Lung (tissue), 17 donors: ENCODE measurements at places on chromosomes 7 and 10. TPM values are rescaled to one million over a fixed set of nuclear protein-coding genes. Genes with fewer than 3 reads are reported as not detected.
A peak's percentile ranks its signal among the peaks of the same experiment; 100 is the strongest.

AKR1C8 gene
- not detected for total RNA-seq

CDNF gene
- 2.1 TPM for total RNA-seq

TACR2 gene
- 0.28 TPM for total RNA-seq

TWNK gene
- 6.8 TPM for total RNA-seq

ZNF727 gene
- 4.4 TPM for total RNA-seq

CFAP46 gene
- total RNA-seq, result 18.8 TPM

CPA4 gene
- 1.7 TPM for total RNA-seq

KLLN gene
- 1.5 TPM for total RNA-seq

PAPSS2 gene
- total RNA-seq, result 107 TPM

ZNF37A gene
- 12.5 TPM for total RNA-seq

AGMO gene
- total RNA-seq, result 0.17 TPM

OAT gene
- total RNA-seq, result 50.2 TPM

C7orf57 gene
- total RNA-seq, result 14.5 TPM

EMX2 gene
- total RNA-seq, result 0.37 TPM

HSPA12A gene
- total RNA-seq, result 7.4 TPM

PDE6C gene
- not detected for total RNA-seq

GRCh38 chr7:157041004-157041403, 30.5 kb upstream of the MNX1 start:
- DNase-seq, result peak; percentile 89

- no peak for DNase-seq
These were observed 44.8 kb upstream of the PHYHIPL start for GRCh38 chr10:59131666-59132065.

- DNase-seq, result no peak
These were observed 4.9 kb upstream of the DPYSL4 start for GRCh38 chr10:132181691-132182425.

GRCh38 chr10:15213461-15213861, 45.0 kb upstream of the NMT2 start:
- no peak for DNase-seq

DNA sequence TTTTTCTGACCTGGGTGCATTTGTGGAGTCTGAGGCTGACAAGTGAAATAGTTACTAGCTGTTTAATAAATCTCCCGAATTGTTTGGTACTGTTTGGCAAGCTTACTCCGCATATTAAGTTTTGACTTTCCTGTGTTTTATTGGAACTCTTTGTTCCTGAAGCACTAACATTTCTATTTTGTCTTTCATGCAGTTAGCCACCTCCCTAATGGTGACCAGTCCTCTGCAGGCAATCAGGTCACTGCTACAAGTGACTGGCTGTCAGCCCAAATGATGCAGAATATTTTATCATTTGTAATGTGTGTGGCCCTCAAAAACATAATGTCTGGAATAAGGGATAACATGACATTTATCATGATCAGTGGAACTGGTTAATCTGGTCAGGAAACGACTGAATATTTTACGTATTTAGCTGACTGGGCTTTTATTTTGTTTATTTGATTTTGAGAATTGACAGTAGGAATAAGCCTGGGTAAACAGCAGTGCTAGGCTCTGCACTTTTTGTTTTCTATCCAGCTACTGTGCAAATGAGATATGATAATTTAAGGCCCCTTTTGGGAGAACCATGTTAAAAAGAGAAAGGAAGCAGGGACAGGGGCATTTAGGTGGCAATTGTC, 82.9 kb downstream of the ST7 start:
- no peak for DNase-seq

- no peak for DNase-seq
These were observed 9.9 kb downstream of the DCLRE1A start for GRCh38 chr10:113843972-113844485.

GRCh38 chr7:105768898-105769507, 107.4 kb downstream of the ATXN7L1 start:
- DNase-seq, result no peak

DNA sequence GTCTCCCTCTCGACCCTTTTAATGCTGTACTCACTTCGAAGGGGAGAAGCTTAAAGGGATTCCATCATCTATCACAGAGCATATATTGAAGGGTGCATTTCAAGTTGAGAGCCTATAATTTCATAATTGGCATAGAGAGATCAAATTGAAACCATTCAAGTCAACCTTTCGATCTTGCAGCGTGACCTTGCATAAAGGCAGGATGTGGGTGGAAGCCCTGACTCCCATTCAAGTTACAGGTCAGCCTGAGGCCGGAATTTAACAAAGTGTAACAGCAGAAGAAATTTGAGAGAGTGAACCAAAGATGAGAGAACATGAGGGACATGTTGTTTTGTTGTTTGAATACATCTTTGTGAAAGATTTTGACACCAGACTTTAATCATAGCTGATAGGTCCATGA, 195.3 kb upstream of the TPK1 start:
- no peak for DNase-seq

DNA sequence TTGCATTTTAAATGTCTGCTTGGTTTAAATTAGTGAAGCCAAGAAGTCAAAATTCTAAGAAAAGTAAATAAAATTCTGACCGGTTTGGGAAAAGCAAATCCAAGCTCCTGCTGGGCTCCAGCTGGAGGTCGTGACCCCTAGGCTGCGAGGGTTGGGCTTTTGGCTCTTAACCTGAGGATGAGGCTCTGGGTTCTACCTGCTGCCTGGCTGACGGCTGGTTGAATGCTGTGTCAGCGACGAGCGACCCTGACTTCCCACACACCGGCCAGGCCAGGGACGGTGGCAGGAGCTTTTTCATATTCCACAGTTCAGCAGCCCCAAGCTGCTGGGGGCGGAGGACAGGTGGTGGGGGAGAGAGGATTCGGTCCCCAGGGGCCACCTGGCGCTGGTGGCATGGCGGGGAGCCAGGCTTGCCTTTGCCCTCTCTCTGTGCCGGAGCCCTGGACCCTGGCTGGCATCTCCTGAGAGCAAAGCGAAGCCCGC, 843 bp upstream of the PLPP4 start:
- DNase-seq, result no peak

GRCh38 chr7:149414745-149415390, 46.0 kb downstream of the ZNF777 start:
- DNase-seq, result peak; percentile 72

DNA sequence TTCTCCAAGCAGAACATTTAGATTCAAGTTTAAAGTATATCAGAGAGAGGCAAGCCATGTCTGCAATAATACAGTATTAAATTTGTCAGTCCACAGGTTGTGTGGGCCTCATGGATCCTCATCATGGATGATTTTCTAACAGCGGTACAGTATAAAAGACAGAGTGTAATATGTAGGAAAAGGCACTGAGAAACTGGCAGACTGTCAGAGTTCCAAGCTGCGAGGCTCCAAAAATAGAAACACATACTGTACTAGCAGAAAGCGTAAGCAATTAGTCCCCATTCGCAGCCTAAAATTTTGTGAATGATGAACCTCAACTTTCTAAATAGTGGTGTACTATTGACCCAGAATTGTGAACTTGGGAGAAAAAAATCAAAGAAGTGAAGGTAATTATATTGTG, 933.3 kb downstream of the XPNPEP1 start:
- DNase-seq, result peak; percentile 19

GRCh38 chr10:26334232-26334931, 103.8 kb upstream of the APBB1IP start:
- no peak for DNase-seq

- DNase-seq, result no peak
These were observed 122.3 kb downstream of the JMJD1C start for GRCh38 chr10:63343476-63343875.

DNA sequence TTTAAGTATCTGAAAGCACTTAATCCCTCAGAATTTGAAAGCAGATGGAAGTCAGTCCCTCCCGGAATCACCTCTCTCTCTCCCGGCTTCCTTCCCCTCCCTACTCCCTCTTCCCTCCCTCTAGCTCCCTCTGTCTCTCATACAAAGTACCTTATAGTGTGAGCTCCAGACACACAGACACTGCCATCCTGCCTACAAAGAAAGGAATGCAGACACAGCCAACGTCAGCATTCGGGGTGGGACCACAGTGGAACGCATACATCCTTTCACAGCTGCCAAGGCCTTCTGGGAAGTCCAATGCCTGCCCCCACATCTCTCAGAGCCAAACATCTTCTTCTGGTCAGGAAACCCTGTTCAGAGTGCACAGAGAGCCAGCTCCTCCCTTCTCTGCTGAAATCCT, 9.3 kb downstream of the NOD1 start:
- DNase-seq, result peak; percentile 78

- peak; percentile 61 for DNase-seq
These were observed 1.8 kb downstream of the RP9 start for GRCh38 chr7:33107136-33108066.

GRCh38 chr7:81213394-81213793, 294.5 kb upstream of the SEMA3C start:
- DNase-seq, result no peak

DNA sequence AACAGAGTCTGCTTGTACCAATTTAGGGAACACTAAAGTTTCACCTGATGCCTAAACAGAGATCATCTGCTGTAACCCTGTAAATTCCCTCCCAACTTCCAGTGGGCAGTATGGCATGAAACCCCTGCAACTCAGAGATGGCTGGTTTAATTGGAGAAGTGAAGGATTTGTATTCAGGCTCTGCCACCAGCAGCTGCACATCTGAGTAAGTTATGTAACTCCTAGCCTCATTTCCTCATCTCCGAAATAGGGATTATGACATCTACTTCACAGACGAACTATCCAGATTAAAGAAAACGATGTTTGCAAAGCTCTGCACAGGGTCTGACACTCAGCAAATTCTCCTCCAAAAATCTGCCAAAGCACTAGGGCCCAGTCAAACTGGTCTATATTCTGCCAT, 493.0 kb downstream of the KCNMA1 start:
- DNase-seq, result no peak

- no peak for DNase-seq
These were observed 106.2 kb upstream of the DLX6 start for GRCh38 chr7:96899108-96899507.

DNA sequence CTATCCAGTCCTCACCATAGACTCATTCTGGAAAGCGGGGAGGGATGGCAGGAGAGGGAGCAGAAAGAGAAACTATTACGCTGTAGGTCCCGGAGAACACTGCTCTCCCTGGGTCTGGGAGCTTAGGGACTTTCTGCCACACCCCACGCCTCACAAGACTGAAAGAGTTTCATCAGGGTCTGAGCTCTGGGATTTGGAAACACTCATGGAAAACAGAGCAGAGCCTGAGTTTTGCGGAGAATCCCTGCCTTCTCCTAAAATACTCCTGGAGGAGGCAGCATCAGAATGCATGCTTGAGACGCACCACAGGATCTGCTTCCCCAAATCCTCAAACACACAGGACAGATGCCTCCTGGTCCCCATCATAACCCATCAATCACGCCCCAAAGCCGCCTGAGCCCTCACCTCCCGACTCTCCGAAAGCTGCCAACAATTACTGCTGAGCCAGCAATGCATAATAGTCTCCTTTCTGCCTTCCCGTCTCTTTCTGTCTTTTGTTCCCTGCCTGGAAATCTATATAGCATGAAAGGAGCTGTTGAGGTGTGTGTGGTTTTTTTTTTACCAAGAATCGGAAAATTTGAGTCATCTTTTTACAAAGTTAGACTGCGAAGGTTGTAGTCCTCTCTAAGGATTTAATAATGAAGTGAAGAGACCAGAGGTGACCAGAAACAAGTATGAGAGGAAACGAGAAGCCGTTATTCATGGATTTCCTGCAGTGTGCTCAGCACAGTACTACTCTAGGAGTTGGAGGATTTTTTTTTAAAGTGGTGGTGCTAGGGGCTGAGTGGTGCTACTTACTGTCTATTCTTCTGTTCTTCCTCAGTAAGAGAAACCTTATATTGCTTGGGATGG, 37.7 kb downstream of the ASB13 start:
- no peak for DNase-seq

DNA sequence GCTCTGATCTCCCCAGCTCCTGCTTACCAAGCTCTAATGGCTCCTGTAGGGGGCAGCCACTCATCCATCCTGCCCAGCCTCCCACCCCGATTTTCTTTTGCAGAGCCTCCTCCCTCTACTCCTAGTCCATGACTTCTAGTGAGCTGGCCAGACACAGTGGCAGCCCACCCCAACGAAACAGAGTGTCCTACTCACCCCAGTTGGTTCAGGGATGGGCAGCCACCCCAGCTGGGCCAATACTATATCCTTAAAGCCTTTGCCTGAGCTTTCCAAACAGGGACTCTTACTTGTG, 77.1 kb downstream of the GRID1 start:
- DNase-seq, result no peak

- no peak for DNase-seq
These were observed 187.2 kb upstream of the CXCL12 start for GRCh38 chr10:44572146-44572545.

- DNase-seq, result peak; percentile 77
These were observed 15.4 kb downstream of the SEC24C start for GRCh38 chr10:73759512-73760115.

DNA sequence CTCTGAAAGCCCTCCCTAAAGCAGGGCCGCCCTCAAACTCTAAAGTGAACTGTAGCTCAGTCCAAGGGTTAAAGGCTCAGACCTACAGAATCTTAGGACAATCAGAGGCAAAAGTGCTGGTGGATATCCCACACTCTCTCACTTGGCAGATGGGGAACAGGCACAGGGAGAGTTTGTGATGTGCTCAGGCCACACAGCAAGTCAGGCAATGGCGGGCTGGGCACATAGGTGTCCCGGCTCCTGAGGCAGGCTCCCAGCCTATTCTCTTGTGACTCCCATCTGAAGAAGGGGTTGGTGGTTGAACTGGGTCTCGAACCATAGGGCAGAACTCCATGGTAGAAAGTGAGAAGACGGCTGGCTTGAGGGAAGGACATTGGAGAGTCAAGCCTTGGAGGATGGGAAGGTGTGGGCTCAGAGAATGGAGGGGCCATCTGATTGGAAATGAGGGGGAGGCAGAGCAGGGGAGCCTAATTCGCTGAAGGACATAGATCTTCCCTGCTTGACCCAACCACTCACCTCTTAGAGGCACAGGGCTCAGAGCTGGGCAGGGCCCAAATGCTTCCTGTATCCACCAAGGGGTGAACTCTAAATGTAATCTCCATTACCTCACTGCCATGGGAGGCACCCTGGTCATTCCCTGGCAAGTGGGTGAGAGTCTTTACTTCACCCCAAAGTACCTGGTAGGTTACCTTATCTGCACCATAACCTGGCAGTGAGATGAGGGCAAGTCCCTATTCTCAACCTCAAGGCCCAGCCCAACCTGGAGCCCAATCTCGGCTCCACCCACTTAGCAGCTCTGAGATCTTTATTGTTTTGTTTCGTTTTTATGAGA, 4.9 kb upstream of the ZMIZ1 start:
- no peak for DNase-seq

- DNase-seq, result peak; percentile 79
These were observed 409 bp downstream of the DNMBP start for GRCh38 chr10:100009283-100009792.

- no peak for DNase-seq
These were observed 49.3 kb downstream of the JAKMIP3 start for GRCh38 chr10:132114953-132115520.

DNA sequence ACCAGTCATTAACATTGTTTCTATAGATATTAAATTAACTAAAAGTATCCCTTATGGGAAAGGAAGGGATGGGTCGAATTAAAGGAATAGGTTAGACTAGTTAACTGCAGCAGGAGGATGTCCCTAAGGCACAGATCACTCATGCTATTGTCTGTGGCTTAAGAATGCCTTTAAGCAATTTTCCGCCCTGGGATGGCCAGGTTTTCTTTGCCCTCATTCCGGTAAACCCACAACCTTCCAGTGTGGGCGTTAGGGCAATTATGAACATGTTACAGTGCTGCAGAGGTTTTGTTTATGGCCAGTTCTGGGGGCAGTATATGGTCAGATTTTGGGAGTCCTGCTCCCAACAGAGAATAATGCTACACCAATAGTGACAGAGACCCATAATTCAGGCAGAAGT, 139.3 kb upstream of the CDK13 start:
- no peak for DNase-seq
